ENCODE measurements at places on chromosomes 12 and 14. TPM values are rescaled to one million over a fixed set of nuclear protein-coding genes. Genes with fewer than 3 reads are reported as not detected.

DNA sequence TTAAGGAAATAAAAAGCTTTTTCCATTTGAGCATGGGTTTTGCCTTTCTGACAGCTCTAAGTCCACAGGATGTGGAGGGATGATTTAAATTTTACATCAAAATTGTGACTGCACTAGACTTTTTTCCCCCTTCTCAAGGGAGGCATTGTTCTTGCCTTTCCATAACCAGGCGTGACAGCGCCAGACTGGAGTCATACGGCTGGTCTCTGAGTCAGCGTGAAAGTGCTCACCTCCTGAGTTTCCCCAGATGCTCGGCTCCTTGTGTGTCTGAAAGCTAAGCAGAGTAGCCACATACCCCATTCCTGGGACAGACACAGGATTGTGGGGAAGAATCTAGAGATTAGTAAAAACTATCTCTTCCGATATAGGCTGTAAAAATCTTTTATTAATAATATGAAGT is 43.1 kb downstream of the SOX5 start:
- DNase-seq, result no peak

- DNase-seq, result no peak
These were observed 15.3 kb downstream of the RNASE2 start for GRCh38 chr14:20970647-20970982.

GRCh38 chr14:55073856-55074255 is 22.4 kb downstream of the MAPK1IP1L start:
- DNase-seq, result no peak

- DNase-seq, result no peak
These were observed 25.4 kb upstream of the PWP1 start for GRCh38 chr12:107660235-107660634.

DNA sequence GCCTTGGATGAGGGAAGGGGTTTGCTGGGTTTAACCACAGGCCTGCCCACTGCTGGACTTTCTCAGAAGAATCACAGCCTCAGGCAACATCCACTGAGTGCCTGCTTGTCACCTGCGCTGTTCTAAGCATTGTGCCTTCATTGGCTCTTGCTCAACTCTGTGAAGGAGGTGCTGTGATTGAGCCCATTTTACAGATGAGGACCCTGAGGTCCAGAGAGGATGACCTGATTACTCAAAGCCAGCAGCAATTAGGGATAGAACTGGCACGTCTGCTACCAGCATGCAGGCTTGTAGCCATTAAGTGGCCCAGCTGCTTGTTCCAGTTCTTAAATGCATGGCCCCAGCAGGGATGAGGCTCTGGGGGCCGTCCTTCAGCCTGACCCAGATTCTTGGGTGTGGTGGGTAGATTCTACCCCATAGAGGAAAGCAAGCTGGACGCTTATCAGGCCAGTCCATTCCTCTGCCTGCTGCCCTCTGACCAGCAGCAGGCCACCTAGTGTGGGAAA is 54.6 kb downstream of the ESRRB start:
- no peak for DNase-seq

The LTBR gene
- 58.2 TPM for polyA plus RNA-seq
